GM12891 (cell line): ENCODE measurements at places on chromosomes 2 and 18.

DNA sequence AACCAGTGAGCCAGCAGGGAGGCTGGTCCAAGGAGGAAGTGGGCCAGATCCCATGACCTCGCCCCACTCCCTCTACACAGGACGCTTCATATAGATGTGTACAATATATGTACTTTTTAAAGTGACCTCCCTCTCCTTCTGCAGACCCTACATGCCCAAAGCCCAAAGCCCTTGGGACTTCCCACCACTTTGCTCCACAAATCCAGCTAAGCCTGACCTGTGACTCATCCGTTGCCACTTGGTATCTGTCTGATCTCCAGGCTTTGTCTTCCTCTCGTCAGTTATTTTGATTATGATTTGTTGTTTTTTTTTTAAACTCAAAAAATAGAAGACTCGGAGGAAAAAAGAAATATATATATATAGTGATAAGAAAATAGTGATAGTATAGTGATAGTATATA is 470.8 kb downstream of the KCNJ3 start:
- DNase-seq, result no peak

- DNase-seq, result peak; percentile 32
Observed at GRCh38 chr2:94986392-94986963, 39.0 kb upstream of the MAL start.

GRCh38 chr2:133026536-133027177 is 356.7 kb upstream of the LYPD1 start:
- no peak for DNase-seq

DNA sequence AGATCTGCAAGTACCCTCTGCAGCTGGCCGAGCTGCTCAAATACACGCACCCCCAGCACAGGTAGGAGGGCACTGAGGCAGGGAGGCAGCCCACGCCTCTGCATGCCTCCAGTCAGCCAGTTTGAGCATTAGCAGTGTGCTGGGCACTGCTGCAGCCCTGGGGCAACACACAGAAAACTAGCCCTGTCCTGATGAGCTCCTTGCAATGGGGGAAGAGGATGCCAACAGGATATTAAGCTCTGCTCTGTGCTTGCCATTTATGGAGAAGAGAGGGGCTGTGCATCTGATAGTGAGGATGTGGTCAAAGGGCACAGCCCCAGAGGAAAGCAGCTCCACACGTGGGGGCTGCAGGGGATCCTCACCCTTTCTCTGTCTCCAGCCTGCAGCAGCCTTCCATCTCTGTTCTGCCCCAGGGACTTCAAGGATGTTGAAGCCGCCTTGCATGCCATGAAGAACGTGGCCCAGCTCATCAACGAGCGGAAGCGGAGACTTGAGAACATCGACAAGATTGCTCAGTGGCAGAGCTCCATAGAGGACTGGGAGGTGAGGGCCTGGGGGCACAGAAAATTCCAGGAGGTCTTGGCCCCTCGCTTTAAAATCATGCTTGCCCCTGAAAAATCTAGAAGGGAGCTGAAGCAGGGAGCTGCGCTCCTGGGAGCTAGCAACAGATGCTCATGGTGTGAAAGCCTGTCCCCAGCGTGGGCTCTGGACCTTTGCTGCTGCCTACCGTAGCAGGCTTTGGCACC is 51.7 kb downstream of the FAM168B start:
- no peak for DNase-seq

- peak; percentile 53 for DNase-seq
Observed at GRCh38 chr18:23135550-23136325, 453 bp downstream of the CABLES1 start.

DNA sequence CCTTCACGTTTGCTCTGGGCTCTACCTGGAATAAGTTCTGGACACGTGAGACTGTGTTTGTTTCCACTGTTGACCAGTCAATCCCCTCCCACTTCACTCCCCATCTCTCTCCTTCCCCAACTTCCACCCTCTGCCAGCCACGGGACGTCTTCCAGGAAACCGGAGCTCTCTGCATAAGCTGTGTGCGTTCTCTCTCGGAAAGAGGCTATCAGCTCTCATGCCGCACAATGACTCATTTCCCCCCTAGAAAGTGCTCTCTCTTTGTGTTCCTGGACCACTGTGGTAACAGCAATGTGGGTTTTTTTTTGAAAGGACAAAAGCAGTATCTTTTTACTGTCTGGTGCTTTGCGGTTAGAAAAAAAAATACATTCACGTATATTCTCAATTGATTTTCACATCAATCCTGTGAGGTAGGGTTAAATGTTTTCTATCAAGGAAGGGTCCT is 10.2 kb downstream of the PROKR1 start:
- DNase-seq, result peak; percentile 20

GRCh38 chr18:76808561-76808960 is 13.8 kb upstream of the ZNF236 start:
- no peak for DNase-seq

DNA sequence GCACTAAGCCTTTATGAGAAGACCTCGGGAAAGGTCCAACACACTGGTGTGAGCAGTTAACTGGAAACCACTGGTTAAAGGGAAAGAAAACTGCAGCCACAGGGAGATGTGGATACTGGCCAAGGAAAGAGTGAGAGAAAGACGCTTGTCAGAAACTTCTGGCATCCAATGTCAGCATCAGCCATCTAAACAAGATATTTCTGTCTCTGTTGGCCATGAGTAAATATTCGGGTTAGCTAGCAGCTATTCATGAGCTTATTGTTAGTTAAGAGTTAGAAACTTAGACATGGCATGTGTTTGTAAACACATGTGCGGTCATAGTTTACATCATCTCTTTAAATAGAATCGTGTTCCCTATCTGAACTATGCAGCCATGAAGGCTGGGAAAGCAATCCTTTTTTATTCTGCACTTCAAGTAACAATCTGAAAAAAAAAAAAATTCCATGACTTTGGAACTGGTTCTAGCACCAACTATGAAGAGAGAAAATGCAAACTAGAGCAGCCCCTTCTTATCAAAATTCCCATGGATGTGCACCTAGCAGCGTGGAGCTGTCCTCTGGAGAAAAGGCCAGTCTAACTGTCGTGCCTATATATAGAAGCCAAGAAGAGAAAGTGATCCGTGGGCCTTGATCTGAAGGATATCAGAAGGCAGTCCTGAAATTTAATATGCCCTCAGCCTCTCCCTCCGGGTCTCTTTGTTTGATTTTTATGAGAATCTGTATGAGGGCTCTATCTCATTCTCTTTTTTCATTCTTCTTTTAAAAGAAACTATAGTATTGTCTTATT is 84.0 kb upstream of the RFX8 start:
- no peak for DNase-seq

- no peak for DNase-seq
Observed at GRCh38 chr18:55250768-55251173, 291.5 kb upstream of the CCDC68 start.

- DNase-seq, result no peak
Observed at GRCh38 chr2:164922134-164922533, 33.2 kb downstream of the SLC38A11 start.

DNA sequence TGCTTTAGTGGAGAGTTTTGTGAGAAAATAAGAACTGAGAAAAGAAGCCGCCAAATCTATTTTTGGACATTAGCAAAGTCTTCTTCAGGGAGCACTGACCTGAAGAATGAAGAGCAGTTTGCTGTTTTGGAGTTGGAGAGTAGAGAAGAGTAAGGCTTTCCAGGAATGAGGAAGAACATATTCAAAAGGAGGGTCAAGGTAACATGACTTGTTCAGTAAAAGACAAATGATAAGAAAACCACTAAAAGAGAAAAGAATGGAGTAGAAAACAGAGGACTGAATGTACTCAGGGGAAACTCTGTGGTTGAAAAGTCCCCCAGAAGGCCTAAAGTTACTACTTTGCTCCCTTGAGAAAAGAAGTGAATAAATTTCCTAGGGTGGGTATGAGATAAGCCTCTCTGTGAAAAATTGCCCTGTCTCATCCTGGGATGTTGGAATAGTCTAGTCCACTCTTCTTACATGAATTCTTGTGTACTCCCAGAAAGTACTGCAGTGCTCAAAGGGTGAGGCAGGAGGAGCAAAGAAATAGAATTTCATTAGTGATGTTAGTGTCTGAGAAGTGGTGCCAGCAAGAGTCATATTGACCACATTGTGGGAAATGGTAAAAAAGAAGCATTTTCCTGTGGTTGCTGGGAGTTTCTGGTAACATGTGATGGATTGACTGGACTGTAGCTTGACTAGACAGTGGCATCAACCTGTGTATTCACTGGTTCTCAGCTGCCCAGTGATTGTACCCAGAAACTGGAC is 27.8 kb downstream of the MBD5 start:
- DNase-seq, result no peak

- no peak for DNase-seq
Observed at GRCh38 chr2:134727385-134727784, 8.6 kb upstream of the TMEM163 start.

GRCh38 chr2:204264085-204264553 is 281.2 kb upstream of the PARD3B start:
- no peak for DNase-seq

DNA sequence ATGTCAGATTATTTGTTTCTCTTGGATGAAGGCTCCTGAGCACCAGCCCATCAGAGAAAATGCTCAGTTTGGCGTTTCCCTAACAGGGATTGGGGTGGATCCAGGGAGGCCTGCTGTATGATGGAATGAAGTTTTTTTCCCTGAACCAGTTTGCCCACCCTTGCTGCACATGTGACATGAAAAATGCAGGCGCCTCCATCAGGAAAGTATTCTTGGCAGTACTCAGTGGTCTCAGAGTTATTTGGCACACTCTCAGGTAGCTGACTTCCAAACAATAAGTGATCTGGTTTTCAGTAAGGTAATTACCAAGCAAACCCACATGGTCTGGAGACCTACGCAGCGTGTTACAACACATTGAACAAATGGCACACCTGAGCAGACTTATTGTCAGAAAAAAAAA is 254.9 kb downstream of the PAX3 start:
- no peak for DNase-seq

DNA sequence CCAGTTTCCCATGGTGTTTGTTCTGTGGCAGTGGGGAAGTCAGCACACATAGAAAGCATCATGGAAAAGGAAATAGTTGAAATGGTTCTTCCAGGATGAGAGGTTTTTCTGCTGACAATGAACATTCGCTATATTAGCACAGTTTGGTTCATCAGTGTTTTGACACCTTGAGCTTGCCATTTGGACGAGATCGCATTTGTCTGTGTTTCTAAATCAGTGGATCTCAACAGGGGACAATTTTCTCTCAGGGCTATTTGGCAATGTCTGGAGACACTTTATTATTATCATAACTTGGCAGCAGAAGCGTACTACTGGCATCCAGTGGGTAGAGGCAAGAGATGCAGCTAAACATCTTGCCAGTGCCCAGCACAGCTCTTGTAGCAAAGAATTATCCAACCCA is 74.6 kb downstream of the CD8B2 start:
- no peak for DNase-seq

DNA sequence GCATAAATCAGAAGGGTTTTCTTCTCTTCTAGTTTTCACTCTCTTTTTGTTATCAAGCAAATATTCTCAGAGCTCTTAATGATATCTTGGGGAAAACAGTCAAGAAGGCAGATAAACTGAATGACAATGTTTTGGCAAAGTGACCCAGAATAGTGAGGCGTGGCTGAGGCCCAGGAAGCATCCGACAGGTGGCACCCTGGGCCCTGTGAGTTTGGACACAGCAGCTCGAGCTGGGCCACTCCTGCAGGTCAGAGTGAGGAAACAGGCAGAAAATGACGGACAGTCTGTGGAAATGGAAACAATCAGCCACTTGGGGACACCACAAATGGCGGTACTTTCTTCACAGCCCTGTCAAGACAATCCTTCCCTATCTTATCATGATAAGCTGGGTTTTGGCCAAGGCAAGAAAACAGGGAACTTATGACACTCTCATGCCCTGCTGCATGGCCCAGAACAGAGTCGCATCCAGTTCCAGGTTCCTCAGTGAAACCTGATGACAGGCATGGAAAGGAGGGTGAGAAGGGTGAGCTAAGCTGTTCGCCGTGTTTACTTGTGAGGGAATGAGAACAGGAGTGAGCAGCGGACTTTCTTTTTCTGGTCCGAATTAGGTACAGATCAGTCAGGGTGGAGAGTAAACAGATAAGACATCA is 32.1 kb downstream of the MRPL44 start:
- no peak for DNase-seq

GRCh38 chr2:74511104-74511989 is 2.9 kb upstream of the TLX2 start:
- no peak for DNase-seq

DNA sequence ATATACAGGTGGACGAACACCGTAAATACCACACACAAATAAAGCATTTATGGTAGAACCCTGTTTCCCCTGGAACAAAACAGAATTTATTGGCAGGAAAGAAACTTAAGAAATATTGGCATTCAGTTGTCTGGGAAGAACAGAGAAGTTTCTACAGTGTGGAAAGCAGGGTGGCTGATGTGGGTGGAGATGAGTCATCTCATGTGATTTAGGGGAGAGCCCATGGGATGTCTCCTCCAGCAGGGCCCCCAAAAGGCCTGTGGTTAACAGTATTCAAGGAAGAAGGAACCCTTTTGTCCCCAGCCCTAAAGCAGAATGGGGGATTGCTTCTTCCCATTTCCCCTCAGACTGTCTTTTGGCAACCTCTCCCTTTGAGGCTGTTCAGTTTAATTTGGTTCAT is 24.2 kb downstream of the SIX3 start:
- DNase-seq, result no peak

DNA sequence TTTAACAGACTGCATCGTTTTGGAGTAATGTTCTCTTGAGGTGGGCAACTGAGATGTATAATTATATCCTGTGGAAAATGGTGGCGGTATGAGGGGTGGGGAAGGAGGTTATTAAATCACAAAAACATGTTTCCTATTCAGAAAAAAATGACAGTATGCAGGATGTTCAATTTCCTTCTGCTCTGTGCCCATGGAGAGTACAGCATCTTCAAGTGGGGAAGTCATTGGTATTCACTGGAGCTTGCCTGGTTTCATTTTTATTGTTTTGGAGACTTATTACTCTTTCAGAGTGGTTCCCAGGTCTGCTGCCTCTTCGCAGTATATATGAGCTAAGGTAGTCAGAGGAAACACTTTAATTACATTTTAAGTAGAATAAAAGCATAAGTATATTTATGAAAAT is 318.8 kb upstream of the RAB12 start:
- no peak for DNase-seq

GRCh38 chr2:210503001-210503623 is 26.6 kb upstream of the LANCL1 start:
- DNase-seq, result no peak

GRCh38 chr2:217996361-217996760 is 6.4 kb downstream of the TNS1 start:
- DNase-seq, result no peak

DNA sequence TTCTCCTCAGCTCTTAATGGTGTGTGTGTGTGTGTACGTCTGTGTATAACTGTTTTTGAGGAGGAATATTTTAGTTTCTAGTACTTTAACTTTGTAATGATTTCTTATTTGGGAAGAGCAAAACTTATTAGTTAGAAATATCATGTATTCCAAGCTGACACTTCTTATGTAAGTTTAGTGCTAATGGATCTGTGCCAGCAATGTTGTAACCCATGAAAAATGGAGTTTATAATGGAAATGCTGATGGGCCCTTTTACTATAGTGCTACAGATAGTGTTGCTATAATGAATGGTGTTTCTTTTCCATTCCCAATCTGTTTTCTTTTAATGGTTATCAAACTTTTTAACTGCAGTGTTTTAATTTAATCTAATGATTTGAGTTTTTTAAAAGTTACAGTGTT is 49.8 kb upstream of the OTX1 start:
- no peak for DNase-seq

GRCh38 chr18:64403784-64404503 is 255.1 kb upstream of the LINC00305 start:
- no peak for DNase-seq

- no peak for DNase-seq
Observed at GRCh38 chr2:64477037-64477436, 23.1 kb downstream of the LGALSL start.
